Stimulated activated CD8-positive, alpha-beta memory T cell treated with anti-CD3 and anti-CD28 coated beads, Interleukin-7, amount 100 ng/mL, for 1 hour (primary cell): ENCODE measurements at places on chromosomes 1 and 21.

GRCh38 chr1:178751046-178751445 is 26.0 kb downstream of the RALGPS2 start:
- DNase-seq = no peak

GRCh38 chr1:168979276-168979675 is 127.2 kb upstream of the ATP1B1 start:
- DNase-seq = no peak

GRCh38 chr1:109265741-109266330 is 16.5 kb downstream of the CELSR2 start:
- no peak for DNase-seq

GRCh38 chr21:37636152-37636860 is 269.7 kb downstream of the DYRK1A start:
- DNase-seq = no peak

- no peak for DNase-seq
These were observed 4.9 kb downstream of the RGS1 start for GRCh38 chr1:192580351-192580962.

GRCh38 chr1:28613175-28613574 is 21.1 kb downstream of the RAB42 start:
- DNase-seq = no peak

DNA sequence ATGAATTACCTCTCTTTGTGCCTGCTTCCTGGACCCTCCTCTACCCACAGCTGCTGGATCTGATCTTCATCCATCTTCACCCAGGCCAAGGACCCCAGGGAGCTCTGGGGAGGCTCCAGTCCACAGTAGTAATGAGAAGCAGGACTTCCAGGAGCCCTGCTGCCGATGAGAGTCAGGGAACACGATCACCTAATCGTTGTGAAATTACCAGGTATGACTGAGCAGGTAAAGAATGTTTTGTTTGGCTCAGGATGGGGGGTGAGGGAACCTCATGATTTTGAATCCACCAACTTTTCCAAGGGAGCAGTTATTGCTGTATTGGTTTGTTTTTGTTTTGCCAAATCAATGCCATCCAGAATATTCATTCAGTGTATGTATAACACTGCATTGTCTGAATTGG is 454.0 kb downstream of the PLPP3 start:
- no peak for DNase-seq

DNA sequence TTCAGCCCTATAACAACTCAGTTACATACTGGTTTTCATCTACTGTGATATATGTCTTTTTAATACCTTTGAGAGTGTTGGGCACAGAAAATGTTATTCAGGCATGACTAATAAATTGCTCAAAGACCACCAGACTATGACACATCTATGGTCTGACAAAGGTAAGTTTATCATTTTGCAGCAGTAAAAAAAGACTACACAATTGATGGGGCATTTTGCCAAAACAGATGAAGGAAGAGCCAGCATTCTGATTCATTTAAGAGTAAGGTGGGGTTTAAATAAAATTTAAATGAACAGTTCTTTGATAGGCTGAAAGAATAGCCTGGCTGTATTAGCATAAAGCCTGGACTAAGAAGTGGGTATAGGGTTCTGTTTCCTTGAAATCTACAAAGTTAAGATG is 8.8 kb upstream of the RNPC3 start:
- no peak for DNase-seq

DNA sequence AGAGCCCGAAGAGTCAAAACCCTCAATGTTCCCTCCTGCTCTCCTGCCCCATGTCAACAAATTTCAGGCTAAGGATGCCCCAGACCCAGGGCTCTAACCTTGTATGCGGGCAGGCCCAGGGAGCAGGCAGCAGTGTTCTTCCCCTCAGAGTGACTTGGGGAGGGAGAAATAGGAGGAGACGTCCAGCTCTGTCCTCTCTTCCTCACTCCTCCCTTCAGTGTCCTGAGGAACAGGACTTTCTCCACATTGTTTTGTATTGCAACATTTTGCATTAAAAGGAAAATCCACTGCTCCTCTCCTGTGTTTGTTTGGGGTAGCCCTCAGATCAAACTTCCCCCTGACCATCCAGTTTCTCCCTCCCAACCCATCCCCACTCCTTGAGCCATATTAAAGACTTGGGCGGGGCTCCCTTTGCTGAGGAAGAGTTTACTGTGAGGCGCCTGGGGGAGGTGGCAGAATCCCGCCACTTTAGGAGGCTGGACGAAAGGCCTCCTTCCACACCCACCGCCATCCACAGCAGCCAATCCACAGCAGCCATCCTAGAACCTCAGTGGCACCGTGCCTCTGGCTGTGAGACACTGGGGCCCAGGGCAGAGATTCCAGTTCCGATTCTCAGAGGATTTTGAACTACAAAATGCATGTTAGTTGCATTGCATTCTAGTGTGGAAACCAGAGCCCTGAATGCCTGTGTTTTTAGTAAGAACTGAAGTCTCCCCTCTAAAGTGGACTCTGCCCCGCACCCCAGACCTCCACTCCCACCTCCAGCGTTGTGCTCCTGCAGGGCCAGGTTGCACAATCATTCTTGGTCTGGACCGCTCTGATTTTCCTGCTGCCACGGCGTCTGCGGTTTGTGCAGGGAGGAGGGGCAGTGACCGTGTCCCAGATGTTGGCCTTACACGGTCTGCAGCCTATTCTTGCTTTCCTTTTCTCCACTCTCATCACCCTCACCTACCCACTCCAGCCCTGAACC is 3.0 kb downstream of the OLFML3 start:
- DNase-seq = no peak

DNA sequence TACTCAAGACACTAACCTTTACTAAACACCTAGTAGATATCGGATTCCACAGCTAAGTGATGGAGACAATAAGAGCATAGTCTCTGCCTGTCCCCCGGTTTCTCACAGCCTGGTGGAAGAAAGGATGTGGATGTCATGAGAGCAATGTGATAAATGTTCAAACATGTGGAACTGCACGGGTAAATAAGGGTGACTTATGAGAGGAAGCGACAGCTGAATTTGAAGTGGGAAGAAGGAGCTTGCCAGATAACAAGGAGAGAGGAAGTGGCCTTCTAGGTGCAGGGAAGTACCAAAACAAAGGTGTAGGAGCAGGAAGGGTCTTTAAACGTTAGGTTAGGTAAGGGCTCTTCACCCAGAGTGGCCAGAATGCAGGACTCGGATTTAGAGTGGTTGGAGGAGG is 178.6 kb upstream of the NRIP1 start:
- no peak for DNase-seq

- no peak for DNase-seq
These were observed 16.0 kb upstream of the PIGV start for GRCh38 chr1:26771643-26772321.

DNA sequence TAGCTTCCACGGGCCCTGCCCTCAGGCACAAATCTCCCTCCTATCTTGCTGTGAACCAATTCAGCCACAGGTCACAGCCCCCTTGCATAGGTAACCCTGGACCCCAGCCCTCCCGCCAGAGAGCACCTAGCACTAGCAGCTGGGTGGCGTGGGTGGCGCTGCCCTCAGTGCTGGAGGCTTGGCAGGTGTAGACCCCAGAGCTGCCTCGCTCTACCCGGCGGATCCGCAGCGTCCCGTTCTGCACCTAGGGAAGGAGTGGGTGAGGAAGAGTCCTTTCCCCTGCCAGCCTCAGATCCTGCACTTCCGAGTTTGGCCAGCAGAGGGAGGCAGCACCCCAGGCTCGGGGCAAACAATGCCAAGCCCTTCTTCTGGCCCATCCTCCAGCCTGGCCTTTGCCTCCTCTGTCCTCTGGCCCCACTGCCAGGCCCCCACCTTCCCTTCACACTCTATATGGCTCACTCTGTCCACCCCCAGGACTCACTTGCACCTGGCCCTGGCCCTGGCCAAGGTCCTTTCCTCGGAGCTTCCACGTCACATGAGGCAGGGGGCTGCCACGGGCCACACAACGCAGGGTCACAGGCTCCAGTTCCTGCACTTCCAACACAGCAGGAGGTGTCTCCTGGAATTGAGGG is 9.0 kb downstream of the IGSF9 start:
- DNase-seq = peak; percentile 74

DNA sequence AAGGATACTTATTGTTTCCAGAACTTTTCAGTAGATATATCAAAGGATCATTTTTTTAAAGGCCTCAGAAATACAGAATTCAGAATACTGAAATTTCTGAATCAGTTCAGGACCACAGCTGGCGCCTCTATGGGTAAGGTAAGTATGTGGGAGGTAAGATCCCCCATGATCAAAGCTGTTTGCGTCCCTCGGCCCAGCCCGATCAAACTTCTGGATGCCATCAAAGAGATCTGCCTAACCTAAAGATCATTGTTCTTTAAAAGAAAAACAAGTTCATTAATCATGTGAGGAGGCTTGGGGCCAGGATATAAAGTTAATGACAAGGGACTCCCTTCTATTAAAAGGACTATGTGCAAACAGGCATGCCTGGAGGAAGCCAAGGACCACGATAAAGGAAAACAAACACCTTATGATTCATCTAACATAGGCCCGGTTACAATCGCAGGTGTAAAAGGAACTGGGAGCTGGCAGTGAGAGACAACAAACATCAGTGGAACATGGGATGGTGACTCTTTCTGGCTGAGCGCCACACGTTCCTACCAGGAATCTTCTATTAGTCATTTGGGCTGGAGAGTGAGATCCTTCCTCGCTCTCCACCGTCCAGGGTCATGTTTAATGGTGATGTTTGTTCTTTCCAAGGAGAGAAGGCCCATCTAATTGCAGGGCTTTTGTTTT is 2.8 kb upstream of the BACE2 start:
- no peak for DNase-seq

DNA sequence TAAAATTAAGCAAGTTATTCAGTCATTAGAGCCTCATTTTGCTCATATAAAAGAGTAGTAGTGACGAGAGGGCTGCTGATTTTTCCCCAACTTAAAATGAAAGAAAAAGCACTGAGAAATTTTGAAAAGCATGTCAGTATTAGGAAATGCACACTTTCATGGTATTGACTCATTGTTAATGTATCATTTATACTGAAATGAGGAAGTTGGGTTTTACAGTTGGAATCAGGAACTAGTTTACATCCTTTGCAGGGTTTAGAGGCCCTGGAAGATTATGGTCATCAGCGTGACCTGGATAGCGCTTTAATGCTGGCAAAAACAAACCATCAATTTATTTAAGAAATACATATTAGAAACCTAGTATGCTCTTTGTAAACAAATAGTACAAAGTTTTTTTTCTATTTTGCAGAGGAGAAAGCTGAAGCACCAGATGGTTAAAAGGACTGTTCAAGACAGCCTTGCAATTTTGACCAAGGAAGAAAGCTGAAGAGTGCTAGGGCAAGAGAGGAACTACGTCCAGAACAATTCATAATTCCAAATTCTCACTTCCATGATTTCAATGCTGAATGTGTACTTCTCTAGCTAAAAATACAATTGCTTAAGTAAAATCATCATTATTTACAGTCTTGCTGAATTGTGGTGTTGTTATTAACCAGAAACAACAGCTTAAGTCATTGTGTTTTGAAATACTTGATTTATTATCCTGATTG is 94.8 kb upstream of the SGIP1 start:
- DNase-seq = no peak

DNA sequence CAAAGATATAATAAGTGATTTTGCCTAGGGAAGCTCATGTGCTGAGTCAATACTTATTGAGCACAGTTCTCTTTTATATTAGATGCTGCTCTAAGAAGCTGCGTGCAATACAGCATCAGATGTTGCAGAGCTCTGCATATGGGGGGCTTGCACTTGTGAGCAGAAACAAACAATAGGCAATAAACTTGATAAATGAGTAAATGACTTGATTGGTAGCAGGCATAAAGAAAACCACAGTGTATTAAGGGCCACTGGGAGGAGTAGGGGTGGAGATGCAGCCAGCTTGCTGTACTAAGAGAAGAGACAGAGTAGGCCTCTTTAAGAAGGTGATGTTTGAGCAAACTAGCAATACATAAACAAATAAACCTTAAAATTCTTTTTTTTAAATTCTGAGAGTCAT is 598.5 kb upstream of the ADAMTS5 start:
- DNase-seq = no peak

DNA sequence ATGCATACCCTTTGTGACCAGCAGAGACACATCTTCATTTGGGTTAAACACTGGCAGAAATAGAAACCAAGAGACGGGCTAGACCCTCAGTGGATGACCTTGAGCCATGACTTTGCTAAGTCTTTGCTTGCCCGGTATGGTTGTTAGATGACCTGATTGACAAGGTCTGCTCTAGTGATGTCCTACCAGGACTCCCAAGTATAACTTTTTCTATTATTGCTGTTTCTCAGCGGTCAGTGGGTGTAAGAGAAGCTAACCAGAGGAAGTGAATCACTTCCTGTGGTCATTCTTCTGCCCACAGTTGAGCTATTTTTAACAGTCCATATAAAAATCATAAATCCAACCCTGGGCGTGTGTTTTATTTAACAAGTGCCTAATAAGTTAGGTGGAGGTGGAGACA is 126.2 kb upstream of the ETS2 start:
- no peak for DNase-seq

DNA sequence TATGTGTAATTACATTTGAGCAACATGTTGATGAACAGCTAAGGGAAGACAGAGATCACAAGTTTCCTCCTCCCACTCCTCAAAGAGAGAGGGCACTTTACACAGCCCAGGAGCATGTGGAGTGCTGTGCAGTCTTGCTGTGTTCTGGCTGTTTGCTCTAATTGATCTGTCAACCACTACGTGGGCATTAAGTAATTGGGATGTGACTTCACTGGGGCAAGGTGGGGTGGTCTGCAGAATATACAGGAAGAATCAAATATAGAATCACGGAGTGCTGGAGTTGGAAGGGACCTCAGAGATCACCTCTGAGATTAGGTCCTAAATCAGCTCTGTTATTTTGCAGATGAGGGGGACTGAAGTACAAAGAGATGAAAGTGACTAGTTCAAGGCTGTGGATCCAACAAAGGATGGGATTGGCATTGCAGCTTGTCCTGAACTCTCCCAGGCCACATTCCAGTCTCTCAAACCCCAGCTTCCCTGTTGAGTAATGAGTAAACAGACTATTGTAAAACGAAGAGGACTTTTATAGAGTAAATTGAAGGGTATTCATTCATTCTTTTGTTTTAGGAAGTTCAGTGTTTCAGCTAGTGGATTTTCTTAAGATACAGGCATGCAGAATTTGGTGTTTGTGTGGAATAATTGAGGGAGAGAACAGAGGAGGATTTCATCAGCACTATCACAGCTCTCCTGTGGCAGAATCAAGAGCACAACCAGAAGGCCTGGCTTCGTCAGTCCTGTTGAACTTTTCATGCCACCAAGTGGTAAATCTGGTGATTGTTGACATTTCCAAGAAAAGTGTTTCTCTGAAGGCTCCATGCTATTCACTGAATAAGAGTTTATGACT is 22.4 kb downstream of the NOS1AP start:
- DNase-seq = no peak

DNA sequence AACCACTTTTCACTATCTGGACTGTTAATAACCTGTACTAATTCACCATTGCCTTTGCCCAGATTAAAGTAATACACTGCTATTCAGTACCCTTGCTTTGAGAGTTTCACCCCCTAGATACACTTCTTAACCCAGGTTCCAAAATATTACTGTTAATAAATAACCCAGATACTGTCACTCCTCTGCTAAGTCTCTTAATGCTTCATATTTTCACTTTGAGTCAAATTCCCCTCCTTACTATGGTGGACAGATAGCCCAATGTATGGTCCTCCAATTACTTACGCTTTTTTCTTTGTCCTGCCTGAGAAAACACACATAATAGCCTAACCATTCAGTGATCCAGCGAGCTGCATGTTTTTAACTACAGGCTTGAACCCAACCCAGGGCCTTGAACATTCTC is 152.5 kb downstream of the NEGR1 start:
- DNase-seq = no peak

GRCh38 chr1:20732071-20732587 is 374 bp downstream of the SH2D5 start:
- DNase-seq = peak; percentile 24
